MM.1S (cell line): ENCODE measurements at places on chromosomes 4 and X.

DNA sequence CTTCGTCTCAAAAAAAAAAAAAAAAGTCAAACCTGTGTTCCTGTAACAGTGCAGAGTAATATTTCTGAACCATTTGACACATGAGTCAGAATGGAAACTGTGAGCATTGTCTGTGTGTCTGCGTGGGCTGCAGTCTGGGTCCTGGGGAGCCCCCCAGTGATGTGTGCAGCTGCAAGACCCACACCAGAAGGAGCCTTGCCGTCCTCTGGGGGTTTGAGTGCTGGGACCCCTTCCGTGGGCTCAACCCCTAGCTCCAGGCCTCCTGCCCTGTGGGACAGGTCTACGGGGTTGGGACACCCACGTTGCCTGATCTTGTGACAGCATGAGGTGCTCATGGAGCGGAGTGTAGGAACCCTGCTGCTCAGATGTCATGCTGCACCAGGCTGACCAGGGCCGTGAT is 43.7 kb downstream of the DDX3X start:
- no peak for DNase-seq

GRCh38 chr4:856225-856901 is 30.4 kb upstream of the CPLX1 start:
- DNase-seq, result no peak

DNA sequence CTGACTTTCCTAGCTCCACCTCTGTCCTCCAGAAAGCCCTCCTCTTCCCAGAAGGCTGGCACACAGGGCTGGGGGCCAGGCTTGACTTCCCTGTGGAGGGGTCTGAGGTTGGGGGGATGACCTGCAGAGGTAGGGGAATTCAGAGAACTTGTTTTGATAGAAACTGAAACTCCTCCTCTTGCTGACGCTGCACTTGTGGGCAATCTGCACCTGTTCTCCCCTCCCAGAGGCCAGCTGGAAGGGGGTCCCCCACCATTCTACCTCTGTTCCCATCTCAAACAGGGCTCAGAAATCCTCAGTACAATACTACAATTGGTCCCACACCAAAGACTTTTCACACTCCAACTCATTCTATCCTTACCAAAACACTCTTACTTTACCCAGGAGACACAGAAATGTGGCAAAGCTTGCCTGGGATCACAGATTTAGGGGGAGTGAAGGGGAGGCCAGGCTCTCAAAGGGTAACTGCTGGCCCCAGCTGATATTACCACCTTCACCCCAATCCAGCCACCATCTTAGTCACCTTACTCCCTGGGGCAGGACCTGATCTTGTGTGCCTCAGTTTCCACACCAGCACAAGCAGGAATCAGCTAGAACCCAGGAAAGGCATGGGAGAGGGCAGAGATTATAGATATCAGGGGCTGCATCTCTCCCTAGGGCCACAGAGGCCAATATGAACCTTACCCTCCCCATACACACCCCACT is 18.5 kb downstream of the OTUD5 start:
- DNase-seq, result peak; percentile 96

DNA sequence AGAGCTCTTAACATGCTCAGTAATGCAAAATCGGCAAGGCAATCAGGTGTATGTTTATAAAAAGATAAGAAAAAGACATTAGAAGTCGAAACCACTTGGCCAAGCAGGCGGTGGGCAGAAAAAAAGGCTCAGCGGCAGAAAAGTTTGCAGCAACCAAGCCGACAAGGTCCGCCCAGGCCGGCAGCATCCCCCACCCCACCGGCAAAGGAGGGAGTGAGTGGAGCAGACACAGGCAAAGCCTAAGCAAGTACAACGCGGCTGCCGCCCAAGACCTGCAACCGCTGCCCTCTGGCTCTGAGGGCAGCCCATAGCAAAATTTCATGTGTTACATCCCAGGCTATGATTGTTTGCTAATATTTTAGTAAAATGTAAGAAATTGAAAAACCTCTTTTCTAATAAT is 125.4 kb upstream of the ZCCHC13 start:
- DNase-seq, result no peak

- DNase-seq, result no peak
These were observed 24.8 kb upstream of the FAM193A start for GRCh38 chr4:2511645-2512131.

- peak; percentile 27 for DNase-seq
These were observed 1169.5 kb upstream of the PABPC4L start for GRCh38 chr4:135371137-135371536.

- DNase-seq, result no peak
These were observed 37.4 kb downstream of the PDLIM5 start for GRCh38 chr4:94489098-94489497.

DNA sequence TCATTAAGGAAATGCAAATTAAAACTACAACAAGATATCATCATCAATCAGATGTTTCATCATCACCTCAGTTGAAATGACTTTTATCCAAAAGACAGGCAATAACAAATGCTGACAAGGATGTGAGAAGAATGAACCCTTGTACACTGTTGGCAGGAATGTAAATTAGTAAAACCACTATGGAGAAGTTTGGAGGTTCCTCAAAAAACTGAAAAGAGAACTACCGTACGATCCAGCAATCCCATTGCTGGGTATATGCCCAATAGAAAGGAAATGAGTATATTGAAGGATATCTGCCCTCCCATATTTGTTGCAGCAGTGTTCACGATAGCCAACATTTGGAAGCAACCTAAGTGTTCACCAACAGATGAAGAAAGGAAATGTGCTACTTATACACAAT is 50.6 kb upstream of the STARD8 start:
- DNase-seq, result no peak

DNA sequence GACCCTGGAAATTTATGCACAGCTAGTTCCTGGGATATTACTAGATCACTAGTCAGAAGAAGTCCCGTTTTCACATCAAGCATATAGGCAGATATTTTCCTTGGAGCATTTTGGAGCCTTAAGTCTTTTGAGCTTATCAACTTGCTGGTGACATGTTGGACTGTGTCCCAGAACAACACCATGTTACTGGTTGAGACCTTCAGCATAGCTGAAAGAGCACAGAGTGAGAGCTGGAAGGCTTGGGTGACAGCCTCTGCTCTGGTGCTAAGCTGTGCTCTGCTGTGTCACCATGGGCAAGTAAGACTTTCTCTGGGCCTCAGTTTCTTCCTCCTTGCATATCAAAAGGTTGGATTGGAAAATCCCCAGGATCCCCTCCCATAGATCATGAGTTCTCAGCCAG is 116.6 kb upstream of the FRMPD4 start:
- DNase-seq, result no peak

- DNase-seq, result no peak
These were observed 51.5 kb upstream of the SLC4A4 start for GRCh38 chr4:71287305-71287704.

DNA sequence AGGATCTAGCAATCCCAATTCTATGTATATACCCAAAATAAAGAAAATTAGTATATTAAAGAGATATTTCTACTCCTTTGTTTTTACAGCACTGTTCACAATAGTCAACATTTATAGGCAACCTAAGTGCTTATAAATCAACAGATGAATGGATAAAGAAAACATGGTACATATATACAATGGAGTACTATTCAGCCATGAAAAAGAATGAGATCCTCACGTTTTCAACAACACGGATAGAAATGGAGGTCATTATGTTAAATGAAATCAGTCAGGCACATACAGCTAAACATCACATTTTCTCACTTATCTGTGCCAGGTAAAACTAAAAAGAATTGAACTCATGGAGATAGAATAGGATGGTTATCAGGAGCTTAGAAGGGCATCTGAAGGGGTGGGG is 45.6 kb upstream of the PABPC5 start:
- no peak for DNase-seq

GRCh38 chrX:10759141-10759799 is 138.9 kb upstream of the MID1 start:
- no peak for DNase-seq
